ENCODE measurements at places on chromosomes 7 and 10.
A peak's percentile ranks its signal among the peaks of the same experiment; 100 is the strongest.

DNA sequence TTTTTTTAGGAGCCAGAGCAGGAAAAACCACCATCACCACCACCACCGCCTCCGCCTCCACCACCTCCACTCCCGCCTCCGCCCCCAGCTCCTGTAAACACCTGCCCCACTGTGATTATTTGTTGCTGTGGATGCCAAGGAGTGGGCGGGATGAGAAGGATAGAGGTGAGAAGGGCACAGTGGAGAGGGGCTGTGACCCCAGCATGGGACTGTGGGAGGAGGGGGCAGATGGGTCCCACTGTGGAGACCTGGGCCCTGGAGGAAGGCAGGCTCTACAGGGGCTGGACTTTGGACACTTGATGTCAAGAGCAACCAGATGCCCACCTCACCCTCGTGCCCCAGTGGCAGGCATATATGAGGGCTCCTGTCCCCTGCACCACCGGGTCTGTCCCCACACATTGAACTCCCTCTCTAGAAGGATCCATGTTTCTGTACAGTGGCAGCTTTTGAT is 24.7 kb downstream of the ANTXRL start:
- DNase-seq: no peak

- DNase-seq: no peak
These were observed 109.4 kb upstream of the ZMIZ1 start for GRCh38 chr10:78959217-78959923.

GRCh38 chr10:50883629-50884028 is 1.8 kb downstream of the A1CF start:
- no peak for DNase-seq

DNA sequence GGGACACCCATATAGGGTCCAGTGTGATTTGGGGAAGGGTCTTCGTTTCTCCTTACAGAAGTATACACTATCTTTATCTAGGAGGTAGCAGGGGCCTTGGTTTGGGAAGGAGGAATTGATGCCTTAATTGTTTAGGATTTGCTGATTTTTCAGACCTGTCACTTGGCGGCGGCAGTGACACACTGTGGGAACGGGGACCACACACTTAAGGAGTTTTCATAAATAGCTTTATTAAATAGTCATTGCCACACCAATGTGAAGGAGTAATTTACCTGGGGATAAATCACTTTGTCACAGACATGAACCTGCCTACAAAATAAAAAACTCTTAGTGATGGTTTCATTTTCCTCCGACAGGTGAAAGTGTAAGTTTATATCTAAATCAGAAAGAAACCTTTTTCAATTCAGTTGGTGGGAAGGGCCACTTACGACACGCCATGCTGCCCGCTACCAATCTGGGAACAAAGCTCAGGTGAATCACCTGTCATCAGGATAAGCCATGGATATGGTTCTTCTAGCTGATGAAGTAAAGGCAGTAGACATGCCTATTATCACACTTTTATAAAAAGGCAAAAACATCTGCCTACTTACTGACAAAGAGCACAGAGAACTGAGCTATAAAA is 12.3 kb upstream of the ENO4 start:
- DNase-seq: no peak

DNA sequence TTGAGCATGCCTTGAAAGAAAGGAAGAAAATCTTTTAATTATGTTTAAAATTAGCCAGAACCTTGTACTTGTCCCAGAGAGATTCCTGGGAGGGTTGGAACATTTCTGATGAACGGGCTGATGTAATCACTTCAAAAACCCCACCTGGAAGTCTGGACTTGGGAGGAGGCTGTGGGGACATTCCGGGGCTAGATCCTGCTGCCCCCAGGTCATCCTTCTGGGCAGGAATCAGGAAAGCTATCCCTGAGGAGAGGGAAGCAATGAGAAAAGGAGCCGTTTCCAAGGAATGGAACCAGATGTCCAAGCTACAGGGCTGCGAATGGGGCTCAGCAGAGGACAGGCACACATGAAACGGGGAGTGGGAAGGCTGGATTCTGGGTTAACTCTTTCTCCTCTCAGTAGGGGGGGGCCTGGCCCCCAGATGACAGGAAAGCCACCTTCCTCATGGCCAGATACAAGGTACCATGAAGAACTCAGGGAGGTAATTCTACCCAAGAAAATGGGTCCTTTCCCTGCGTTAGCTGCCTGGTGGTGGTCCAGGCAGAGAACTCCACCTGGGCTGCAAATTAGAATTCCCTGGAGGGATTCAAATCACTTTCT is 280.1 kb downstream of the TCF7L2 start:
- DNase-seq: no peak

DNA sequence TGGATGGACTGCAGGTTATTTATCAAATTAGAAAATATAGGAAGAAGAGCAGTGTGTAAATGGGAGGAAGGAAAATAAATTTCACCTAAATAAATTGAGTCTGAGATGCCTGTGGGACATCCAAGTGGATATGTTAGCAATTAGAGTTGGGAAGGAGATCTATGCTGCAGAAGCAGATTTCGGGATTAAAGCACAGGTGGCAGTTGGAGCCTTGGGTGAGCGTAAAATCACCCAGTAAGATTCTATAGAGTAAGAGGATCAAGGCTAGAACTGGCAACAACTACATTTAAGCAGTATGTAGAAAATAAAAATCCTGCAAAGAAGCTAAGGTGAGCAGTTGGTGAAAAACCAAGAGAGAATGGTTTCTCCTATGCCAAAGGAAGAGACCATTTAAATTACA is 8.4 kb downstream of the TRIM4 start:
- DNase-seq: no peak

DNA sequence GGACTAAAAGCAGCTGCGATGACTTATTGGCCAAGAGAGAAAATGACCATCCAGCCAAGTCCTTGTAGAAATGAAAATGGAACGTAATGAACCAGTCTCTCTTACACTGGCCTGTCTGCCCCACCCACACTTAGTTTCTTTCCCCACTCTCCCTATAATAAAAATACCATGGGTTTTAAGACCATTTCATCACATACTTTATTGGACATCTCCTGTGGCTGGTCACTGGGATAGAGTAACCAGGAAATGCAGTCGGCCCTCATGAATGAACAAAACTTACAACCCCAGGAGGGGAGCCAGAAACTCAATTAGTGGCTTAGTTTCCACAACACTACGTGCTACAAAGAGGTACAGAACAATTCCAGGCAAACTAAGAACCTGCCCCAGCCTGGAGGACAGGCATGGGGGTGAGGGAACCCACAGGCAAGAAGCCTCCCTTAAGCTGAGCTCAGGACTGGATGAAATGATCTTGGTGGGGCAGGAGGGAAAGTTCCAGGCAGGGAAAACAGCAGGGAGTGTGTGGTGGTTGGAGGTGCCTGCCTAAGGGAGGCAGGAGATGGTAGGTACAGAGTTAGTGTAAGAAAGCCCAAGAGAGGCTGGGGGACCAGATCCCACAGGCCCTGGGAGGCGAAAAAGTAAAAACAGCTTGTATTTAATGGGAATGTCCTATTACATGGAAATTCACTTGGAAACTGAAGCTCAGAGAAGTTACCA is 29.6 kb downstream of the MKI67 start:
- no peak for DNase-seq

- DNase-seq: no peak
These were observed 297.4 kb upstream of the NEBL start for GRCh38 chr10:21194510-21194993.

DNA sequence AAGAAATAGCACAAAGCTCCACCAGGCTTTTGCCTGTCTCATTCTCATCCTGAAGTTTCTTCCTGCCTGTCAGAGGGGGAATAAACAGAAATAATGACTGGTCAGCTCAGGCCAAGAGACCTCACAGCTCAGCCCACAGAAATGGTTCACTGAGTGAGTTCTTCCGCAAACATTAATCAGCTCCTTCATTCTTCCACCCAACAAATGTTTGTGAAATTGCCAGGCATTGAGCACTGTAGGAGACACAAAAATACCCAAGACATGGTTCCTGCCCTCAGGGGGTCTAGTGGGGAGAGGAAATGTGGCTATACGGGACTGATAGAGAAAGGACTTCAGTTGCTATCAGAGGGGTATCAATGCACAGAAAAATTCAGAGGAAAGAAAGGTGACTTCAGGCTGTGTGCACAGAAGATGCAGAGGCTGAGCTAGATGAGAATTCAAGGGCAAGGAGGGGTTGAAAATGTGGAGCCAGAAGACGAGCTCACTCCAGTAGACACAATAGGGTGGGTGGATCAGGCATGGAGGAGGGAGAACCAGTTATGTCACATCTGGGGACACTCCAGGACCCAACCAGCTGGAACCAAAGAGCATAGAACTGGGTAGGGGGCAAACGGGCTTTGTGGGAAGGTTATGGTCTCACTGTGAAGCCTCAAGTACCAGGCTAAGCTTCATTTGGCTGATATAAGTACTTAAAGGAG is 20.9 kb downstream of the MYOF start:
- no peak for DNase-seq

- no peak for DNase-seq
These were observed 291.0 kb downstream of the GPR158 start for GRCh38 chr10:25465582-25466372.

- peak; percentile 26 for DNase-seq
These were observed 22.4 kb upstream of the FOXK1 start for GRCh38 chr7:4659551-4660286.

- DNase-seq: no peak
These were observed 26.9 kb upstream of the SLC29A4 start for GRCh38 chr7:5255832-5256231.

DNA sequence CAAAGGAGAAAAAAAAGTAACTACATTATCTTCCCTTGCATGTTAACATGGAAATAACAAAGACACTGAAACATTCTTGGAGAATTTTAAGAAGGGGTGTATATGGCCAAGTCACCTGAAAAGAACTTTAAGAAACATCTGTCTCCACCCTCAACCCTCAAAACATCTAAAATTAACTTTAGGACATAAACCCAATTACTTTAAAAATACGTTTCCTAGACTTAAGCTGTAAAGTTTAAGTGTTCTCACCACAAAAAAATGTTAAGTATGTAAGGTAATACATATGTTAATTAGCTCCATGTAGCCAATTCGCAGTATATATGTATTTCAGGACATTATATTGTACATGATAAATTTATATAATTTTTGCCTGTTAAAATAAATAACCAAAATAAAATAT is 71.1 kb upstream of the GLCCI1 start:
- DNase-seq: no peak

DNA sequence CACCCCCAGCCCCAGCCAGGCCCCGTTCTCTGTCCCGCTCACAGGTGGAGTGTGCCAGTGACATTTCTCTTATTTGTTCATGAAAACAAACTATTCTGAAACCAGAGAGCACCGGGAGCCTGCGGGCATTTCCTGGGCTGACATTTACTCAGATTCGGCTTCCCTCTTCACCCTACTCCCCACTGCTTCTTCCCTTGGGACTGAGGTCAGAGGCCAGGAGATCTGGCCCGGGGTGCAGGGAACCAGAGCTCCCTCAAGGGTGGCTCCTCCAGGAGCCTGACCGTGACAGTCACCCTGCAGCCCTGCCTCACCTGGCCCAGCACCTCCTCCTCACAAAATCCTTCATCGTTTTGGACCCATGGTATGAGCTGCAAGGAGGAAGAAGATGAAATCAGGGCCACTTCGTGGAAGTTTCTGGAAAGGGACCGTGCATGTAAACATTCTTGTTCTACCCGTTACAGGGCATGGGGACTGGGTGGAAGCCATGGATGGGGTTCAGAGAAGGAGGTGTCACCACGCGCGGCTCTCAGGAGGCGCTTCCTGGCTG is 12.2 kb downstream of the BHLHA15 start:
- DNase-seq: no peak

DNA sequence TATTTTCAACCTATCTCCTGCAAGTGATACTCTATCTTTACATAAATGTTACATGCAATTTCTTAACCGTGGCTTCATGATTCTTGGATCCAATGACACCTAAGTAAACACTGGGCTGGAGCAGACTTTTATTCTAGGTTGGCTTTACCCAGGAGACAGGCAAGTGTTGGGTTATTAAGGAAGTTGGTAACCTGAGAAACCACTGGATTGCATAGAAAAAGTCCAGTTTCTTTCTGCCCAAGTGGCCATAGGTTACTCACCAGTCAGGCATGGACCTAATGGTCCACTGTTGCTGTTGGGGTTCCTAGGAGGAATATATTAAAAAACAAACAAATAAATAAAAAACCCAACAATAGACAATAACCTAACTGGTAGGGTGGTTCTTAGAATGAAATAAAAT is 112.8 kb downstream of the SEMA3D start:
- DNase-seq: no peak

- no peak for DNase-seq
These were observed at the start of gene ANKRD22 for GRCh38 chr10:88851706-88852105. Gene ANKRD22, minus strand, starts transcription at chr10:88851844. Its CDS starts 237 bp downstream, at chr10:88851607.

- DNase-seq: peak; percentile 84
These were observed 22.6 kb upstream of the DLG5 start for GRCh38 chr10:77949167-77949566.

DNA sequence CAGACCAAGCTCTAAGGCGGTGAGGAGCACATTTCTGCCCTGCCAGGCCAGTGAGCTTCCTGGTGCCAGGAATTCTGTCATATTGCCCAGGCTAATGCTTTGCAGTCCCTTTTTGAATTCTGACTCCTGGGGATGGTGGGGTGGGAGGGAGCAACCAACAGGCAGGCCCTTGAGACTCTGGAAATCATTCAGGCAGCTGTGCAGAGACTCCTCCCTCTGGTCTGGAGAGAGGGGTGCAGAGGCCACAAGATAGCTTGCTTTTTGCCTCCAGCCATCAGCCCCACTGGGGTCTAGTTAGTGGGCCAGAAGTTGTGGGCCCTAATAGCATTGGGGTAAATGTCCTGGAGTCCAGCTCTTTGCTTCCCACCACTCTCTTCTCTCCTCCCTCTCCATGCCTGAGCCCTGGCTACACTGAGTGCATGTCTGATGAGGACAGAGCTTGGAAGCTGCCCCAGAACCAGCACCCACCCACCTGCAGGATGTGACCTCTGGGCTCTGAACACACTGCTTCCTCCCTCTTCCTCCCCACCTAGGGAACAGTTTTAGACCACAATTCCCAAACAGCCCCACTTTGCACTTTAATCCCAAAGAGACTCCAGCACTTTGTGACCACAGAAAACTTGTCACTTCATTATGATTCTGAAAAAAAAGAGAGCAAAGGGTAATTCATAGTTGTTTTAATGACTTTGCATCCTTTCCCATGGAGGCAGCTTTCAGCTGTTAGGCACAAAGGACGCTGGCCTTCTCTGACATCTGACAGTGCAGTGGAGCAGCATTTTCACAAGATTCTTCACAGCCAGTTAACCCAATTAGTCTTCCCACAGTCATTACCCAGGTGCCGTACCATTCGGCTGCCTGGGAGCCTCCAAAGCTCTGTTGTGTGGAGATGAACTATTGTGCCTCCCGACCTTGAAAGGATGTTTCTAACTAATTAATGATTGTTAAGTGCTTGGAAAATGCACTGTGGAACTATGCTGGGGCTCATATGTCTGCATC is 262.5 kb downstream of the TRIL start:
- DNase-seq: no peak
